Urinary bladder (tissue), 4 donors: ENCODE measurements at places on chromosomes 4 and X.

DNA sequence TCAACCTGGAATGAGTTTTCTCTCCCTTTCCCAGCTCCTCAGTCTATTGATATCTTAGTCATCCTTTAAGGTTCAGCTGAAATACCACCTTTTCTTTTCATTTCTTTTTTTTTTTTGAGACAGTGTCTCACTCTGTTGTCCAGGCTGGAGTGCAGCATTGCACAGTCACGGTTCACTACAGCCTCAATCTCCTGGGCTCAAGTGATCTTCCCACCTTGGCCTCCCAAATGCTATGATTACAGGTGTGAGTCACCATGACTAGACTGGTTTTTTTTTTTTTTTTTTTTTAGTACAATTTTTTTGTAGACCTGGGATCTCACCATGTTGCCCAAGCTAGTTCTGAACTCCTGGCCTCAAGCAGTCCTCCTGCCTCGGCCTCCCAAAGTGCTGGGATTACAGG lies 28.9 kb downstream of the AFF1 start:
- no peak for DNase-seq

GRCh38 chr4:24795666-24796381 lies 451 bp downstream of the SOD3 start:
- DNase-seq = no peak

GRCh38 chr4:158809611-158810486 lies 41.0 kb downstream of the FNIP2 start:
- DNase-seq = peak; percentile 74

- no peak for DNase-seq
Observed at GRCh38 chr4:163193717-163194116, 27.0 kb upstream of the NAF1 start.

DNA sequence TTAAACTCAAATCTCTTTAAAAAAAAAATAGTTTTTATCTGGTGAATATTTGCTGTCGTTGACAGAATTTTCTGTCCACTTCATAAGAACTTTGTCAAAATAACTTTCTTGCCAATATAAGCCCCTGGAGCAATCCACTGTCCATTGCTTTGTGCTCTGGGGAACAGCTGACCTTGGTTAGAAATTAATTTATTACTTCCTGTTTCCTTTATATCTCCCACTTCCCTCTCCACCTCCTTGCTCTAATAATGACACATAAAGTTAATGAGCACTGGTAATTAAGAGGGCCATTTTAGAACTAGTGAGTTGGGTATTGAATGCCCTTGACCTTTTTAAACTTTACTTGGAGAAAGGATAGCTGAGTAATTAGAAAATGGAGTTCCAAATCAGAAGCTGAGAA lies 151.3 kb upstream of the LEF1 start:
- no peak for DNase-seq
